ENCODE measurements at places on chromosomes 3 and 15.

- DNase-seq = no peak
Measured at GRCh38 chr3:41213588-41213987, 14.3 kb downstream of the CTNNB1 start.

GRCh38 chr15:73715417-73715816, 31.2 kb downstream of the CD276 start:
- DNase-seq = no peak

GRCh38 chr15:67550522-67550921, 8.0 kb downstream of the MAP2K5 start:
- peak; percentile 54 for DNase-seq

GRCh38 chr15:27538325-27538724, 560.8 kb downstream of the OCA2 start:
- DNase-seq = no peak

DNA sequence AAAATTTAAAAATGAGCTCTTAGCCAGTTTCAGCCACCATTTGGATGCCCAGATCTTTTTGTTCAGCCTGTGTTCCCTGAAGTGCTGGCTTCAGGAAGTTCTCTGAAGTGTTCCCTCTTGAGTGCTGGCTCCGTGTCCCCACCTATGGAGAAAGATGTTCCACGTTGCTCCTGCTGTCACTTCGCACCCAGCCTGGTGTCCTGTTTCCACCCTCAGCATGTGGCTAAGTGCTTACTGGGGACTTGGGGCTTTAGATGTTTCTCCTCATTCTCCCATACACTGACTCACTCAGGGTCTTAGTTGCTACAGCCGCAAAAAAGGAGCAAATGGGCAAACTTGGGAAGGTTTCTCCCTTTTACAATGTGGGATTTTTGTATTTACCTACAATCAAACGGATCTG, 16.6 kb downstream of the CHCHD6 start:
- DNase-seq = no peak

DNA sequence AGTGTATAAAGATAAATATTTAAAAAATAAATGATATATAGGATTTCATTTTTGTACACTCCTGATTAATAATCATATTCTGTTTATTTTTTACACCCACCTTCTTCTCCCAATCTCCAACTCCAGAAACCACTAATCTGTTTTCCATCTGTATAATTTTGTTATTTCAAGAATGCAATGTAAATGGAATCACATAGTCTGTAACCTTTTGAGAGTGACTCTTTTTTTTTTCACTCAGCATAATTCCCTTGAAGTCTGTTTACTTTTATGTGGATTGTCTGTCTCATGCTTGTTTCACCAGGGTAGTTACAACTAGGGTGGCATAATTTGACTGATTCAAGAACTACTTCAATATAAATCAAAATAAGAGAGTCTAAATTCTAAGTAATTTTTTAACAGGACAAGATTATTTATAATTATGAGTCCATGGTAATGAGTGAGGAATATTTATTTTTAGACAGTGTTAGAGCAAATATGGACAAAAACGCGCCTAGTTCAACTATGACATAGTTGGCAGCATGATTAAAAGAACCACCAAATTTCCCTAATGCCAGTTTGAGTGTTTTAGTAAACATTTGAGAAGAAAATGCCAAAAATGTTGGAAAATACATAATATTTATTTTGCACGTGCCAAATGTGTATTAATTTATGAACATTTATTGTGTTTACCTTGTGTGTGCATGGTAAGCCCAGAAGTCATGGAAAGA, 19.4 kb upstream of the MFSD1 start:
- no peak for DNase-seq

DNA sequence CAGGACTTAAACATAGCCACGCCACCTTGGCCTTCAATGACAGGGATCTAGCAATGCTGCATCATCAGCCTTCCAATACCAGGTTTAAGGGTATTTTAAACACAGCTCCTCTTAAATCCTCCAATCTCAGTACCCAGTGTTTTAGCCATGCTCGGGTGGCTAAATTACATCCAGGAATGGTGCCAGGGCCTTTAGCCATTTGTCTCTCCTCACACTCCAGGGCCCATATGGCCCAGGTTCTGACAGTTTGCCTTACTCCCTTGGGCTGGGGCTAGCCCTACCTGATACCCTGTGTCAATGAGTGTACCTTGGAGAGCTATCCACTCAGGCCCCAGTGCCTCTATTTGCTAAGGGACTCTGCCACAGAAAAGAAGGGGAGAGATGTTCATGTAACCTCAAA, 29.4 kb downstream of the ZNF589 start:
- DNase-seq = no peak

DNA sequence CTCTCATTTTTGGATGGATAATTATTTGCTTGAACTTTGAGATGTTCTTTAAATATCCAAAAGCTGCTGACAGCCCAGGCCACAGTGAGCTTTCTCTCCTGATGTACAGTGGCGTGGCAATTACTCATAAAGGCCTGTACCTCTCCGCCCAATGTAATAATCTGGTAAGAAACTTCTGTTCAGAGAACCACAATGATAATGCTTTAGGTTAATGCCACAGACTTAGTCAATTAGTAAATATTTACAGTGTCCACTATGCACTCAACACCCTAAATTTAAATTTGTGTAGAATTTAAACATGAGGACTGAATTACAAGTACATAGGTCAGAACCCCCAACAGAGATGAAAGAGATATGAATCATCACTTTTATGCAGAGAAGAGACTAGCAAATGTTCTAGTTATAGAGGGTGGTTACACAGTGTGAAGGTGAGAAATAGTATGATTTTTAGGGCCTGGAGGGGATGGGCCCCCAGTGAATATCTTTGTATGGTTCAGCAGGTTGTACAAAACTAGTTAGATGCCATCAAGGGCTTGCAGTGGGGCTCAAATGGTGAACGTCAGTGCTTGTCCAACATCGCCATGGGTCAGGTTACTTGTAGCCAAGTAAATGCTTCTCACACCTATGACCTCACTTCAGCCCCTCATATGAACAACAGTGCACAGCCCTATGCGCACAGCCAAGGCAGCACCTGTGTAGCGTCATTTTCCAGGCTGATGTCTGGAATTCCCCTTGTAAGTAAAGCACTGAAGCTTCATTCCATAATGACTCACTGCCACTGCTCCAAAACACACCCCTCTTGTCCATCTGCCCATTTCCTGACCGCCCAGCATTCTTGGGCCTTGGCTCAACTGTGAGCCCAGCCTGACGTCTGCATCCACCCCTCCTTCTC, 13.3 kb downstream of the ABHD2 start:
- DNase-seq = peak; percentile 98
